ENCODE measurements at places on chromosomes 4 and X.
A peak's percentile ranks its signal among the peaks of the same experiment; 100 is the strongest.

DNA sequence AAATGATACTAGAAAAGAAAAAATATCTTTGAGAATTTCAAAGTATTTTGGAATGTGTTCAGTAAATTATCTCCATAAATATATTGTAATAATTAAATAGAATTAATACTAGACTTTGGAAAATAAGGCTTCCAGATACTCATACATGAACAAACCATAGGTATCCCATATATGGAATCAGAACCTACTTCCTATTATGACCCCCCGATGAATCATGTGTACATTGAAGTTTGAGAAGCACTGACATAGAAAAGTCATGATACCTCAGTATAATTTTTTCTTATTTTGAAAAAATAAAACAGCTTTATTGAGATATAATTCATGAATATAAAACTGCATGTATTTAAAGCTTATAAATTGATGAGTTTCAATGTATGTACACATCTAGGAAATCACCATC lies 27.2 kb upstream of the SMARCA5 start:
- no peak for DNase-seq

- DNase-seq = no peak
These were observed 113.0 kb upstream of the VAMP7 start for GRCh38 chrX:155767876-155768769.

GRCh38 chr4:119675391-119675790 lies 46.8 kb upstream of the PDE5A start:
- DNase-seq = no peak

- no peak for DNase-seq
These were observed 22.7 kb upstream of the TMPRSS11F start for GRCh38 chr4:68152411-68152810.

DNA sequence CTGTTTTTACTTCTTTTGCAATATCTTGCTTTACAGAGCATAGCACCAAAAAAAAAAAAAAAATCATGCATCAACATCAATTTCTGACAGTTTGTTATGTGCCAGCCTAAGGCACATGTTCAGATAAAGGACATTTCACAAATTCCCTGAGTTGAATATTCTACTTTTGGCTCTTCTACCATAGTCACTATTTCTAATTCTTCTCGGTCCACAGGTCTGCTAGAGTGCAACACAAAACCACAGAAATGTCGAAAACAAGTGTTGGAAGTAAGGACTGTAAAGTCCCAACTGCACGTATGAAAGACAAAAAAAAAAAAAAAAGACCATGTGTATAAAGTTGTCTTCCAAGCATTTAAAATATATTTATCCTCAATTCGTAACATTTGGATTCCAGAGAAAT lies 494.2 kb upstream of the INTU start:
- DNase-seq = no peak

GRCh38 chr4:123562994-123563750 lies 166.6 kb downstream of the SPRY1 start:
- DNase-seq = no peak

DNA sequence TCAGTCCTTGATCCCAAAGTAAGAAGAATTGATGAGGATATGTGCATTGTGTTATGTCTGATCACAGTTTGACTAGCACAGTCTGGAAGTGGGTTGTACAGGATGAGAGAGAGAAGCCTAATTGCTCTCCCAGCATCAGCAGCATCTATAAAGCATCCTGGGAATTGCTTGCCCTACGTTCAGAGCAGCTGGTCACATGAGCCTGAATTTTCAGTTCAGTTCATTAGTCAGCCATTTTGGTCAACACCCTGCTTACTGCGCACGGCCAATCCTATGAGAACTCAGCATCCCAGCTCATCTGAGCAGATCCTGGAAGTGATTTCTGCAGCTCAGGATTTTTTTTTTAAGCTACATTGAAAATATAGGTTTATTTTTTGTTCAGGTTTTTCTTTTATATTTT lies at the start of gene RUFY3:
RUFY3 (plus strand) TSS at position 218 of the 400 bp plus-strand sequence. CDS start 610 bp downstream, outside the sequence.
- DNase-seq = no peak

- DNase-seq = no peak
These were observed 142.9 kb downstream of the ASB9 start for GRCh38 chrX:15127010-15127409.

DNA sequence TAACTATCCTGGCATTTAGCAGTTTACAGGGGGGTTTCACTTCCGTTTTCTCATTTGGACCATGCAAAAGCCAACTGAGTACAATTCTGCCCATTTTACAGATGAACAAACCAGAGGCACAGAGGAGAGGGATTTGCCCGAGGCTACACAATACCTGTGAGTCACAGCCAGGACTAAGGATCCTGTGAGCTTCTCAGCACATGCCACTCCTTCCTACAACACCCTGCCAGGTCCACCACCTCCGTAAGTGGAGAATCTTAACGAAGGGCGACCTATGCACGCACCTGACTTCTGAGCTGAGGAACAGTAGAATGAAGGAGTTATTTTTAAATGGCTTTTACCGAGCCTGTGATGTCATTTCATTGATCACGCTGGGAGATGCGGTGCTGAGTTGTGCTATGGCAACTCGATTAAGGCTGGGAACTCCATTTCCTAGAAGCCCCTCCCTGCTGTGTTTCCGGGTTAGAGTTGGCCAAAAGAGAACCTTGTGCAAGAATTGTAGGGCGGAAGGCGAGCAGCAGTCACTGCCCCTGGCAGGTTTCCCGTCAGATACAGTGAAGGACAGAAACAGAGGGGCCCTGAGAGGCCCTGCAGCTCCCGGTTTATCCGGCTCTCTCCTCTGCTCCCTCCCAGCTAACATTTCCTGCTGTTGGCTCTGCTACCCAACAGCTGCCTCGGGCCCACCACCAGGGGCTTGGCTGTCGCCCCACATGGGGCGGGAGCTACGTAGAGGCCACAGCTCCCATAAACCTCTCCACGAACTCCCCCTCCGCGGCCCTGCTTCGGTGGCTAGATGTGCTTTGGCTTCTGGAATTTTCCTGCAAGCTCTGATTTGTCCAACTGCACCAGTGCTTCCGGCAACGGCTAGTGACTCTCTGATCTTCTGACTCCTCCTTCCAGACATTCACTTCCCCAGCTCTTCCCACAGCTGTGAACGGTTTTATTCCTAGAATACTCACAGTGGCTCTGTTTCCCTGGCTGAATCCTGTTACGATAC lies 75.1 kb upstream of the USP9X start:
- peak; percentile 32 for DNase-seq

- DNase-seq = no peak
These were observed 12.9 kb upstream of the COL25A1 start for GRCh38 chr4:109315341-109315740.

GRCh38 chr4:86050496-86050895 lies 309.4 kb downstream of the MAPK10 start:
- DNase-seq = no peak

- DNase-seq = no peak
These were observed 46.7 kb downstream of the FGF16 start for GRCh38 chrX:77493677-77494553.

DNA sequence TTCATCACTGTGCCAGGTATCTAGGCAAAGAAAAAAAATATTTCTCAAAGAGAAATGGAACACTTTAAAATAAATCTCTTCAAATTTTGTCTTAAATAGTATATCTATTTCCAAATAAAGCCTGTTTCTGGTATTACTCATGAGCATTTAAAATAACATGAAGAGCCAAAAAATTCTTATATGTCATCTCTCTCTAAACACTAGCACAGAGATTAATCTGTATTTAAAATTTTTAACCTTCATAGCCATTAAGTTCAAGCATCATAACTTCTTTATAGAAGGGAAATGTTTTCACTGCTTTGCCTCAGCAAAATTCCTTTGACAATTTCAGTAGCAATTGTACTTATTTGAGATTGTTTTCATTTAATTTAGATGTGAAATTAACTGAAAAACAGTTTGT lies 5.1 kb upstream of the CORIN start:
- DNase-seq = no peak

DNA sequence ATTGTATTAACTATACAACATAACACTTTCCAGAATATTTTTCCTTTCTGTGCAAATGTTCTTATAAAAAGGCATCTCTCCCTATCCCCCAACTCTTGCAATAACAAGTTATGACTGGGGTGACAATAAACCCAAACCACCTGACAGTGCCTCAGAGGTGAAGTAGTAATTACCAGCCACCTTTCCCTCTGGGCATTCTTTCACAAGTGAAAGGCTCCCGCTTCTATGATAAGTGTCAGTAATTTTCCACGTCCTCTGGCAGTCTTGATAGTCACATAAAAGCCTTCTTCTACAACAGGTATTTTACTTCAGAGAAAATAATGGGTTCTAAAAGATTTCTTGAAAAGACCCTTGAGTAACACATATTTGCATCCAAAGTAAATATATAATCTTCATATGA lies 82.7 kb downstream of the MANBA start:
- no peak for DNase-seq

DNA sequence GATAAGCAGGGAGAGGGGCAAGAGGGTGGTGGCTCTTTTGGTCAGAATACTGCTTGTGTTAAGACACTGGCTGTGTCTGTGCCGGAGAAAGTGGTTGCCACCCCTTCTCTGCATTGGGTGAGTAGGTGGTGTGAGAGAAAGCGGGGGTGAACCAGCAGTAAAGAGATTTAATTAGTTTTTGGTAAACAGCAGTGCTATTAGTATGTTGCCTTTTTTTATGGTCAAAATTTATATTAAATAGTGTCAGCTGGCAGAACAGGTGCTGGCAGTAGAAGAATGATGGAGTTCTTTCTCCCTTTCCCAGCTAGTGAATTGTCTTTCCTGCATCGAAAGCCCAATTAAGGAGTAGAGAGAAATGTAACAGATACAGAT lies 181.6 kb downstream of the LARP7 start:
- peak; percentile 3 for DNase-seq

DNA sequence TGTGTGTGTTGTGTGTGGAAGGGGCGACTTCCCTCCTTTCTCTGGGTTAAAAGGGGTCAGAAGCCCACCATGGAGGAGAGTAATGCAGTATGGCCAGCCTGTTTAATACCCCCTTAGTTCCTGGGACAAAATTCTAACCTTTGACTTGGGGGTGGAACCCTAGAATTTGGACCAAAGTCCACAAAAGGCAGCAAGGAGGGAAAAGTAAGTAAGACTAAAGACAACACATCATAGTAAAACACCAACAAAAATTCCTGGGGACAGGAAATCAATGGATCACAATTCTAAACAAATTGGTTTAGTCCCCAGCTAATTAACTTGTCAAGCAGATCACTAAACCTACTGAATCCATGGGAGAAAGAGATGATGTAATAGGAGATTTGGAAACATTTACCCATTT lies 3.1 kb downstream of the AMOT start:
- DNase-seq = no peak

DNA sequence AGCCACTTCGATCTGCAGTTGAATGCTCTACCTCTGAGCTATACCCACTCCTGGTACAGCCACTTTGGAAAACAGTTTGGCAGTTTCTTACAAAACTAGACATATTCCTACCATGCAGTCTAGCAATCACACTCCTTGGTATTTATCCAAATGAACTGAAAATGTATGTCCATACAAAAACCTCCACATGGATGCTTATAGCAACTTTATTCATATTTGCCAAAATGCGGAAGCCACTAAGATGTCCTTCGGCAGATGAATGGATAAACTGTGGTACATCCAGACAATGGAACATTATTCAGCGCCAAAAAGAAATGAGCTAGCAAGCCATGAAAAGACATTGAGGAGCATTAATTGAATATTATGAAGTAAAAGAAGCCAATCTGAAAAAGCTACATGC lies 45.3 kb downstream of the PCYT1B start:
- DNase-seq = no peak
